ENCODE measurements at places on chromosomes 6 and 20. TPM values are rescaled to one million over a fixed set of nuclear protein-coding genes. Genes with fewer than 3 reads are reported as not detected.

The LRP11 gene
- 4.6 TPM for total RNA-seq

The VSTM2L gene
- total RNA-seq: not detected

The FARS2 gene
- total RNA-seq: 15.8 TPM

The SLC12A5 gene
- total RNA-seq: not detected

The OR2H2 gene
- not detected for total RNA-seq

The E2F1 gene
- 69.3 TPM for total RNA-seq

The GABRR1 gene
- total RNA-seq: not detected

The SIRPD gene
- not detected for total RNA-seq

The EPPIN gene
- total RNA-seq: not detected

The FOXS1 gene
- not detected for total RNA-seq

The DYNLT2 gene
- total RNA-seq: 3.1 TPM

The MICA gene
- 10.2 TPM for total RNA-seq

The XKR7 gene
- total RNA-seq: 0.02 TPM

The ZGPAT gene
- 18.0 TPM for total RNA-seq

The PAK5 gene
- total RNA-seq: not detected

The SALL4 gene
- total RNA-seq: not detected

The ME1 gene
- total RNA-seq: not detected

The DUSP15 gene
- not detected for total RNA-seq

The IL17A gene
- total RNA-seq: 0.12 TPM

The PRSS35 gene
- total RNA-seq: not detected

The APCDD1L gene
- total RNA-seq: not detected

The GNAS-AS1 gene
- total RNA-seq: 1.9 TPM

The HUS1B gene
- total RNA-seq: 1.2 TPM

The NHSL1 gene
- total RNA-seq: 1.1 TPM

The SIRPB1 gene
- 1.4 TPM for total RNA-seq

The OTOR gene
- not detected for total RNA-seq

The LST1 gene
- 11.5 TPM for total RNA-seq

The PET117 gene
- total RNA-seq: 16.7 TPM

The SNAP91 gene
- total RNA-seq: not detected

The TNFRSF6B gene
- total RNA-seq: not detected

The CEP162 gene
- 4.4 TPM for total RNA-seq

The FOXA2 gene
- total RNA-seq: not detected

The BCL2L1 gene
- 89.2 TPM for total RNA-seq

The TULP1 gene
- not detected for total RNA-seq

The BNIP5 gene
- total RNA-seq: not detected

The LHFPL5 gene
- total RNA-seq: not detected

The OR2H1 gene
- not detected for total RNA-seq

The FAM83C gene
- total RNA-seq: not detected

The COL20A1 gene
- 0.05 TPM for total RNA-seq

The FAM184A gene
- total RNA-seq: 14.0 TPM

The COL12A1 gene
- 0.05 TPM for total RNA-seq

The MLN gene
- total RNA-seq: not detected

The NOTCH4 gene
- total RNA-seq: not detected

The LY6G6C gene
- total RNA-seq: not detected

The RUNX2 gene
- 3.1 TPM for total RNA-seq

The ARHGAP40 gene
- total RNA-seq: not detected

The BTBD3 gene
- 7.2 TPM for total RNA-seq

The BMP5 gene
- not detected for total RNA-seq

The METTL24 gene
- not detected for total RNA-seq

Measured in activated naive CD4-positive, alpha-beta T cell treated with anti-CD3 and anti-CD28 coated beads for 36 hours (primary cell).